Ureter (tissue), 1 donor: ENCODE measurements at places on chromosomes 11 and 22. TPM values are rescaled to one million over a fixed set of nuclear protein-coding genes. Genes with fewer than 3 reads are reported as not detected.

The OR8A1 gene
- total RNA-seq, result not detected

The TXNRD2 gene
- total RNA-seq, result 41.6 TPM

The SIAE gene
- total RNA-seq, result 38.8 TPM

The TMPRSS4 gene
- 224 TPM for total RNA-seq

- DNase-seq, result no peak
These were observed 24.4 kb upstream of the CYP2R1 start for GRCh38 chr11:14916403-14916802.

DNA sequence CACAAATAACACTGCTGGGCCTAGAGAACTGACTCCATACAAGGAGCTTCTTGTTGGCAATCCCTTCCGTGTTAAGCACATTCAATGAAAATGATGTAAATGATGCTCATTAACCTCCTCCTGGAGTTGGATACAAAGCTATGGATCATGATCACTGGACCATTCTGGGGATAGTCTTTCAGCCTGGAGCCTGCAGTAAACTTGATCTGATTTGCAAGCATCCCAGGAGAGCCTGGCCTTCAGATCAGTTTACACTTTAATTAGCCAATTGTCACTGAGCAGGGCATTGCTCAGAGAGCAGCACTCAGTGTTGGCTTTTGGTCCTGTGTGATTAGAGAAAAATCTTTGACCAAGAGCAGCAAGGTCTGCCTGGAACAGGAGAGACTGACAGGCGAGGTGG is 45.6 kb downstream of the ARFGAP3 start:
- no peak for DNase-seq
